ENCODE measurements at places on chromosomes 5 and 9.

DNA sequence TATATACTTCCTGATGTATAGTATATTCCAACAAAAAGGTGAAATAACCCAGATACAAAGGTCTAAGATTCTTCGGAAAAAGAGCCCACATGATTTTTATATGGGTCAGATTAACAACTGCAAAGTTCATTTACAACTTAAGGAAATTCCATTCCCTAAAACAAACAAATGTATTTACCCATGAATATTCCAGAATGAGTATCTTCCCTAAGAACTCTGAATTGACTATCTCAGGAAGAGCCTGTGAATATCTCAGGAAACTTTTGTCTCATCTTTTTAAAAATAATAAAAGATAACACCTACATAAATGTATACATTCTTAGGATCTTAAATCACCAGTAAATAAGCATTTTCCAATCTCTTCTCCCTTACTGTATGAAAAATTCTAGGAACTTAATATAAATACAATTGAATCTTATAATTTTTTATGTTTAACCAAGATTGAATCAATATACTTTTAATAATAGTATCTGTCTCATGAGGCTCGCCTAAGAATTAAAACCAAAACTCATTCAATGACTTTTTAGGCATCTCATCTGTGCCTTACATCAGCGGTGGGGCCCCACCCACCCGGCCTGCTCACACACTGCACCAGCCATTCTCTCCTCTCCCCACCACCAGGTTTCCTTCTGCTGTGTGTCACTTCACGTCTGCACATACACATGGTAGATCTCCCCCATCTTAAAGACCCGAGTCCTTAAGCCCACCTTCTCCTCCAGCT, 78.1 kb downstream of the RAPGEF1 start:
- no peak for DNase-seq

DNA sequence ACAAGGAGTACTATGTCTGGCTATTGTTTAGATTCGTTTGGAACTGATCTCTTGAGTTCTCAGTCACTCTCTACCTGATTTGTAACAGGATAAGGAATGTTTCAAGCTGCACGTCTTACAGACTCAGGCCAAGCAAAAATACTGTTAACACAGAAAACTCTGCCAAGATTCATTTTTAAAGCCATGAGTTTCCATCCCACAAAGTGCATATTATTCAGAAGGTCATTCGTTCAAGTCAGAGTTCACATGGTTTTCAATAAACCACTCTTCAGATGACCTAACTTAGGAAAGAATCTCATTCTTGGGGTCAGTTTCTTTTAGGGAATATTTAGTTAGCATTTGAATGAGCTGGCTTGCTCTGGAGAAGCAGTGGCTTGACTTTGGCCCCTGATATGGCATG, 49.3 kb downstream of the F2R start:
- no peak for DNase-seq

- DNase-seq, result no peak
These were observed 72.8 kb downstream of the OTULIN start for GRCh38 chr5:14737291-14737690.

GRCh38 chr5:55407059-55407684, 99.4 kb downstream of the MTREX start:
- no peak for DNase-seq

- no peak for DNase-seq
These were observed 25.2 kb upstream of the TNFAIP8 start for GRCh38 chr5:119330367-119331183.

GRCh38 chr9:84642553-84643141, 26.9 kb upstream of the NTRK2 start:
- no peak for DNase-seq

DNA sequence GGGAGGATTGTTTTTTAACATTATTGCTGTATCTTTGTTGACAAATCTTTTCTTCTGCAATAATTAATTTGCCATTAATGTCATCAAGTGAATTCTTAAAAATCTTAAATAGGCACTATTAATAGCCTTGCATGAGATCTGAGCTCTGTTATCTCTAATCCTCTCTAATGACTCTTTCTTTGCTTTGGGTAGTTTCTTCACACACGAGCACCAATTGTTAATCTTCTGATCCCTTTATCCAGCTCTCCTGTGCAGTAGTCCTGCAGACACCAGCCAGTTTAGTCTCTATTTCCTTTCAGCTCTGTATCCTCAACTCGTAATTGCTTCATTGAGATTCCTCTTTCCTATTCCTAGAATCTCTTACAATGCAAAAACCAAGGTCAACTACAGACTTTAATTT, 8.1 kb downstream of the SPINK14 start:
- DNase-seq, result no peak

GRCh38 chr9:123120131-123120530, 86.7 kb downstream of the GPR21 start:
- DNase-seq, result no peak

DNA sequence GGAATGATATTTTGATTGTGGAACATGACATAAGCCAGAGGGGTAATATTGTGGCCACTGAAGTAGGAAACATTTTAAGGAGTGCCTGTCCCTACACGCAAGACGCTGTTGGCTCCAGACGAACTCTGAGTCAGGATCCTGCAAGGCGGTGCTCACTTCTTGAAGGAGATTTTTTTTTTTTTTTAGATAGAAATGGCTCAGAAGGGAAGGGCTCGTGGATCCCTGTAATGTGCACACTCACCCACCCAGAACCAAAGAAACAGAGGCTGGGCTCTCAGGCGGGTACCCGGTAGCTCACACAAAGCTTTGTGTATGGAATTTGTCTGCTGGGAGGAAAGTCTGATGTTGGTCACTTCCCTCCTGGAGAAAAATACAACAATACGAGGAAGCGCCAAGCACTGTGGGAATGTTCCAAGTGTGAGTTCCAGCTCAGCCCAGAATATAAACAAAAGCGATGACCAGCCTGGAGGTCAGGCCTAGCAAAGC, 25.7 kb downstream of the RAPGEF1 start:
- DNase-seq, result peak; percentile 86

GRCh38 chr5:131630963-131631350, 4.1 kb downstream of the RAPGEF6 start:
- no peak for DNase-seq

DNA sequence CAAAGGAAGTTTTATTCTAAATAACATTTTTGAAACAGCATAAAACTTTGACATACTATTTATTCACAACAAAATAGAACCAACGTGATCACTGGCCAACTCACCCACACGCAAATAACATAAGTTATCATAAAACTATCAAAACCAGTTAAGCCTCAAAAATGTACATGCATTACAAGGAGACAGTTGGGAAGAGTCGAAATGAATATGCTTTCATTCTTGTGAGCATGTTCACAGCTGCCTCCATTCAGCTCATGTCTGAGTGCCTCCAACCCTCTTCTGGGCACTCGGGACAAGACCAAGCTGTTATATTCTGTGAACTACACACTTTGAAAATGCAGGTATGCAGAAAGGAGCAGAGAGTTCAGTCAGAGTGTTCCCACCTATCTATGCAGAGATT, 284.9 kb downstream of the BNC2 start:
- no peak for DNase-seq

GRCh38 chr9:98099346-98099745, 19.7 kb downstream of the TRIM14 start:
- DNase-seq, result no peak

DNA sequence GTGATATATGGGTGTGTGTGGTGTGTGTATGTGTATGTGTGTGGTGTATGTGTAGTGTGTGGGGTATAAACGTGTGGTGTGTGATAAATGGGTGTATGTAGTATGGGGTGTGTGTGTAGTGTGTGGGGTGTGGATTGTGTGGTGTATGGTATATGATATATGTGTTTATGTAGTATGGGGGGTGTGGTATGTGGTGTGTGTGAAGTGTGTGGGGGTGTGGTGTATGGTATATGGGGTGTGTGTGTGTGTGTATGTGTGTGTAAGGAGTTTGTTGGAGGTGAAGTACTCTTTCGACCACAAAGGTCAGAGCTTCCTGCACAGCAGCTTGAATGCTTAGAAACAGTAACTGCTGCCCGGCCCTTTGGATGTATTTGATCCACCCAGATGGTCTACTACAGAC, 145.2 kb upstream of the IQGAP2 start:
- DNase-seq, result no peak

DNA sequence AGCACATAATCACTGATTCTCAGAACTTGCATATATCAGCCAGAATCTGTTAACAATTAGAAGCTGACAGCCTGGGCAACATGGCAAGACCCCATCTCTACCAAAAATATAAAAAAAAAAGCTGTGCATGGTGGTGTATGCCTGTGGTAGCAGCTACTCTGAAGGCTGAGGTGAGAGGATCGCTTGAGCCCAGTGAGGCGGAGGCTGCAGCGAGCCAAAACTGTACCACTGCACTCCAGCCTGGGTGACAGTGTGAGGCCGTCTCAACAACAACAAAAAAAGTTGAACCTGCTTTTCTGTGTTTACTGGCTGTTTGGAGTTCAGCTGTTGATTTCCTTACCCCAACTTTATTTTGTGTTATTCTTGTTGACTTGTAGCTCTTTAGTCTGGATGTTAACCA, 66.8 kb downstream of the GOLPH3 start:
- no peak for DNase-seq

DNA sequence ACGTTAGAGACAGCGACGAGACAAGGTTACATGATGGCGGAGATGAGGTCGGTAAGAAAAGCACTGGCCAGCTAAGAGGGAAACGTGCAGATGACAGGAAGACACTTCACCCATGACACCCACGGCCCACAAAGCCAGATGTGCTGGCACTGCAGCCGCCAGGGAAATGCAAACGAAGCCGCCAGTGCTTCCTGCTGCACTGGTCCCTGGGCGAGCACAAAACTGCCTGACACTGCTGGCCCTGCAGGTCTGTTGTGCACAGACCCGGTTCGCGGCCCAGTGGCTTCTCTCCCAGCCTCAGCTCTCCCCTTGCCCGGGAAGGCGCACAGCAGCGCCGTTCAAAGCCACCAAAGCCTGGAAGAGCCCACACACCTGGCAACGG, 20.3 kb downstream of the QSOX2 start:
- DNase-seq, result no peak

GRCh38 chr5:14261235-14261634, 118.1 kb downstream of the TRIO start:
- no peak for DNase-seq

- DNase-seq, result no peak
These were observed 13.8 kb upstream of the ASS1 start for GRCh38 chr9:130430734-130431535.

GRCh38 chr5:97838214-97838613, 655.2 kb upstream of the RIOK2 start:
- DNase-seq, result no peak

DNA sequence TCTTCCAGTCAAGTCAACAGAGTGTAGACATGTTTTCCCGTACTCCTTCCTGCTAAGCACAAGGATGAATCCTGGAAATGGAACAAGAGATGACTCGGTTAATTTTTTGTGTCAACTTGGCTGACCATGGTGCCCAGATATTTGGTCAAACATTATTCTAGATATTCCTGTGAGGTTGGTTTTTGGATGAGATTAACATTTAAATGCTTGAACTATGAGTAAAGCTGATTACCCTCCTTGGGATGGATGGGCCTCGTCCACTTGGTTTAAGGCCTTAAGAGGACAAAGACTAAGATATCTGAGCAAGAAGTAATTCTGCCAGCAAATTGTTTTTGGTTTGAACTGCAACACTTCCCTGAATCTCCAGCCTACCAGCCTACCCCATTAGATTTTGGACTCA, 338.1 kb upstream of the MSX2 start:
- no peak for DNase-seq

GRCh38 chr9:124266826-124267201, 9.1 kb downstream of the NEK6 start:
- no peak for DNase-seq

DNA sequence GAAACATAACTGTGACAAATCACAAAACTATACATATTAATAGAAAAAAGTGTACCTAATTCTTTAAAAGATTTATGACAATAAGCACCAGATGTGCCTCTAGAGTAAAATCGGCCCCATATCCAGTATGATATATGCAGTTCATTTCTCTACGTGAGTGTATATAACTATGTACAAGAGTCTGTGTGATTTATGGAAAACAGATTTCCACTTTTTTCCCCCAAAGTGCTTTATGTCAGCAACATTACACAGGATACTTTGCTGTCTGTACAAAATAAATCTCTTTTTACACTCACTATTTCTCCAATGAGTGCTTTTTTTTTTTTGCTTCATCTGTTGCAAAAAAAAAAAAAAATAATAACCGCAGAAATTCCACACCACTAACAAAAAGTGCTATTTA, 298.8 kb upstream of the RFX3 start:
- no peak for DNase-seq

DNA sequence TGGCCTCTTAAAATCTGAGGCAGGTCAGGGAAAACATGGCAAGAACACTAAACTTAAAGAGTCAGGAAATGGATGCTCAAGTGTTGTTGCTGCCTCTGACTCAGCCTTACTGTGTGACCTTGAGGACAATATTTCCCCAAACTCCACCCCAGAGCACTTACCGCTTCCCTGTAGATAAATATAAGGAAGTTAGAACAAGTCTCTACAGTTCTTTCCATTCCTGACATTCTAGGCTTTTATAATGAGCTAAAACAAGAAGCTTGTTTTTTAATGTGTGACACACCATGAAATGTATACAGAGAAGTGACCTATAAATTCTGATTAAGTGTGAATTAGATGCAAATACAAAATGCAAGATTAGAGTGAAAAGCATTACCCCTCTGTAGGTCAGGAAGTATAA, 129.3 kb downstream of the GRIA1 start:
- DNase-seq, result no peak

DNA sequence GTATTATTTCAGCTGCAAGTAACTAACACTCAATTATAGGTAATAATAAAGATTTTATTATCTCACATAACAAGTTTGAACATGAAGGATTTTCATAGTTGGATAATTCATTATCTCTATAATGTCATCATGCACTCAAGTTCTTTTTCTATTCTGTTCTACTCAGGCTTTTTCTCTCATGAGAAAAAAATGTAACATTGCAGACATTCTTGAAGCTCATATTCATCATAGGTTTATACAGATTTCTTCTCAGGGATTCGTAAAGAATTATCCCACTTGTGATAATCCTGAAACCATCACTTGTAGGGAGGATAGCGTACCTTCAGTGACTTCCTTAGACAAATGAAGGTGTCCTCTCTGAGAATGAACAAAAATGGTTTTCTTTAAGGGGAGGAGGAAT, 150.3 kb downstream of the XRCC4 start:
- no peak for DNase-seq

- peak; percentile 38 for DNase-seq
These were observed 129.9 kb downstream of the BOD1 start for GRCh38 chr5:173486355-173487225.

DNA sequence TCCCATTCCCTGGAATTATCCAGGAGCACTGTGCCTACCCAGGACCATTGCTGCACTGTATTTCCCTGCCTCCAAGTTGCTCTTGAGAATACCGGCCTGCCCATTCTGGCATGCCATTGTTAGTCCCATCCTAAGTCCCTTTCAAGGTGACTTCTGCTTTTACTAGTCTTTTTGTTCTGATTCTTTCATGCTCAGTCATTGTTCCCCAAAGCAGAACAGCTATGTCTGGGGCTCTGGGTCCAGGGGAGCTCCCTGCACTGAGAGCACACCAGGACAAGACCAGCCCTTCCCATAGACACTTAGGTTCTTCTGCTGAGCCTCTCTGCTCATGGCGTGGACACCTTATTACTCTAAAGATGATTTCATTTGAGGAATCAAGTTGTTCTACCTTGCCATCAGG, 388.9 kb upstream of the KLF4 start:
- no peak for DNase-seq

- DNase-seq, result no peak
These were observed 153.1 kb downstream of the PCSK1 start for GRCh38 chr5:96279801-96280542.

GRCh38 chr9:34451135-34451534, 7.2 kb downstream of the FAM219A start:
- no peak for DNase-seq

GRCh38 chr5:168001318-168001717, 290.1 kb upstream of the WWC1 start:
- no peak for DNase-seq
